Left kidney (tissue), 8 donors: ENCODE measurements at places on chromosomes 13 and 19. TPM values are rescaled to one million over a fixed set of nuclear protein-coding genes. Genes with fewer than 3 reads are reported as not detected.

- DNase-seq, result no peak
Measured at GRCh38 chr19:8180018-8180417, 29.2 kb upstream of the CERS4 start.

DNA sequence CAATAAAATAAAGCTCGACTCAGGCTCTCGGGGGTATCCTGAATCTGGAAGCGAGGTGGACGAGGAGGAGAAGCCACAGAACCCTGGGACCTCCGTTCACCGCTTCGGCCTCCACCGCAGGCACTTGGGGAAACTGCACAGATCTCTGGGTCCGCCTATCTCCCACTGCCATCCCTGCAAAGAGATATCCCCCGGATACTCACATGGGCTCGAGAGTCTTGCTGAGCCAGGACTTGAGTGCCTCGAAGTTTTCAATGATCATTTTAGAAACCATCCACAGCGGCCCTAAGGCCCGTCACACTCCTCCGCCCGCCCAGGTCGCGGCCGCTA is 589 bp downstream of the RBM26 start:
- peak; percentile 42 for DNase-seq

GRCh38 chr13:43171489-43171888 is 148.1 kb downstream of the DNAJC15 start:
- DNase-seq, result no peak

EFNA2 gene
- polyA plus RNA-seq, result 1.4 TPM

ACP5 gene
- polyA plus RNA-seq, result 10.0 TPM

ZNF69 gene
- polyA plus RNA-seq, result 32.2 TPM

MBD3L2 gene
- not detected for polyA plus RNA-seq
